ENCODE measurements at places on chromosomes 1 and 21.

DNA sequence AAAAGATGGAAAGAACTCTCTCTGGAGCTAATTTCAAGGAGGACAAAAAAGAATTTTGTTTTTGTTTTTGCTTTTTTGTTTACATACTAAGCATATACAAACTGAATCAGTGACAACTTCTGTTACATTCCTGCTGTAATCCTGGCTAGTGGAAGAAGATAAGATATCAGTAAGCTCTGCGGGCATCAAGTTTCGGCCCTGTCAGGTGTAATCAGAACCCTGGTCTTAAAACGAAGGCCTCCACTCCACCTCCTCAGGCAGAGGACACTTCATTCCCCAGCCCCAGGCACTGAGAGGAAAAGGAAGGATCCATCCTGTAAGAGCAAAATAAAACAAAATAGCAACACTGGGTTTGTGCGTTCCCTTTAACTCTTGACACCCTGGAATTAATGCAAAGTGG lies 88.9 kb upstream of the ARHGAP29 start:
- peak; percentile 19 for DNase-seq

DNA sequence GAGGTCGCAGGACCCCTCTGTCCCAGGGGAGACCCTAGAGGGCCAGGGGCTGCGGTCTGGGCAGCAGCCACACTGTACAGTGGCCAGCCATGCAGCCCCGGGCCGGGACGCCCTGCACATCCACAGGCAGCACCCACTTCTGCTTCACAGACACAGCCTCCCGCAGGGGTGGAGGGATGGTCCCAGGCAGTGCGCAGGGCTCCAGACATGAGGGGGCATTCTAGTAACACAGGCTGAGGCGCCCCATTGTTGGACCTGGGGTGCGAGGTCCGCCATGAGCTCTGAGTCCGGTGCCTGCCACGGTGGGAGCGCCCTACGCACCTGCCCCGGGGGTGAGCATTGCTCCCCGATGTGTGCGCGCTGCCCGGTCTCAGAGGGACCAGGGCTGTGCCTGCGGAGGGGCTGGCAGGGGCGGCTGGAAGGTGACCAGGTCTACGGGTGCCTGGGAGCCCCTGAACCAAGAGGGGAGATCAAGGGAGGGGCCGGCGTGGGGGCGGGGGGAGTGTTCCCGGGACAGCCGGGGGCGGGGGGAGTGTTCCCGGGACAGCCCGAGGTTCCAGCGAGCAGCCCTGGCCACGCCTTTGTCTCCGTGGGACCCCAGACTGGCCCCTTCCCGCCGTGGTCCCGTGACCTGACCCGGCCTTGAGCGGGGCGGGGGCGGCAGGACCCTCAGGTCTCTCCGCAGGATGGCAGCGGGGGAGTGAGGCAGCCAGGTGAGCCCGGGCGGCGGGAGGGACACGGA lies 4.5 kb downstream of the MMEL1 start:
- DNase-seq, result no peak

DNA sequence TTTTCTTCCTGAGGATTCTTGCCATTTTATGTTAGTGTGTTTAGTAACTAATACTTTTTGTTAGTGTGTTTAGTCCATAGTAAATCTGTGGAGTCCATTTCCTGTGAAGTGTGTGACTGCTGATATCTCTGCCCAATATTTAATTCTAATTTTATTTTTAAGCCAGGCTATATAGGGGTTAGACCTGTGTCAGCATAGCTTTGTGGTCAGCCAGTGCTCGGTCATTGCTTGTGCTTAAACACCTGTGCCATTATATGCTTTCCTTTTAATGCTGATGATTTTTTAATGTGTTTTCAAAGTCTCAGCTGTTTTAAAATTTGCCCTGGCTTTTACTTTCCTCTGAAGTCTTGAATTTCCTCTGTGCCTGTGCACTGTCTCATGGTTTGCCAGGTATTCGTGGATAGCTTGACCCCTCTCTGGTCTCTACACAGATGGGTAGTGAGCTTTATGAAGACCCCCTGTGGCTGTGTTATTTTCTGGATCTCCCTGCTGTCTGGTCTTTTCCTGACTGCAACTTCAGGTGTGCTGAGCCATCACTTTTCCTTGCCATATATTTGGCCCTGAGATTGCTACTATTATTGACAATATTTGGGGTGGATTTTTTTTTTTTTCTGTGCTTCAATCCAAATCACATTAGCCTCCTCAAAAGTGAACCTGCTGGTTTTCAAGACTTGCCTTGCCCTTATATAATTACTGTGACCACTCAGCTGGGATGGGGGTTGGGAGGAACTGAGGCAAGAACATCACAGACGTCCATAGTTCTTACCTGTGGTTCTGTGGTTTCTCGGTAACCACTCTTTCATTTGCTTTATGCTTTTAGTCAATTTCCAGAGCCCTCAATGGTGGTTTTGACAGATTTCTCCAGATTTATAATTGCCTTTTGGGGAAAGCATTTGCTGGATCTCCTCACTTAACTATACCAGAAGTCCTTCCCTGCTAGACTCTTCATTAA lies 59.6 kb downstream of the RPS6KC1 start:
- no peak for DNase-seq

DNA sequence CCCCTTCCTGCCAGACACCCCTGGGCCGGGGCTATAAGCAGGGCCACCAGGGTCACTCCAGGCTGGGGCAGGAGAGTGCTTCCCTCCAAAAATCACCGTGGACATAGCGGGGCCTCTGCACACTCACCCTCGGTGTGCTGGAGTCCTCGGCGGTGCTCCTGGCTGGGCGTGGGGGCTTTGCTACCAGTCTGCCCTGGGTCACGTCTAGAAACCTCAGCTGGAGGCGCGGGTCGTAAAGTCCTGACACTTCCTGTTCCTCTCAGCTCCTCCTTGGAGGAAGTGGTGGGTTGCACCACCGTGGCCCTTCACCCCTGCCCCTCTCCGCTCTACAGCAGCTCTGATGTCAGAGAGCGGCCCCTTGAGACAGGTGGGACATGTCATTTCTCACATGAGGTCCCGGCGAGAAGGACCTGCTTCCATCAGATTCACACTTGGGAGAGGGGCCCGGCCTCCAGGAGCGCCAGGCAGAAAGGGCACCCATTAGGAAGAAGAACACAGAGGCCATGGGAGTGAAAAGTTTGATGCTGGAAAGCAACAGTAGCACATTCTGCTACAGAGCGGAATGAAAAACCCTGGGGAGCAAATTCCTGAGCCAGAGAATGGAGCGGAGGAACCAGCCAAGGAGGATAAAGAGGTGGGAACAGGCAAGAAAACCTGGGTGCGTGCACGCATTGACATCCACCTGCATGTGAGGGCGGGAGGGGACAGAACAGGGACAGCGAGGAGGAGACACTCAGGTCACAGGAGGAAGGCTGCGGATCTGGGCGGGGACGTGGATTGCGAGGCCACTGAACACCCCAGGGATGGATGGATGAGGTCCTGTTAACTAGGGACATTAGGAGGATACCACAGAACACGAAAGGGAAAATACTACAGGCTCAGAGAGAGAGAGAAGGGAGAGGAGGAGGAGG lies at the start of gene ITGB2:
ITGB2 (minus strand) TSS at position 206 of the 911 bp plus-strand sequence. CDS start 10,117 bp downstream, outside the sequence.
- DNase-seq, result no peak

GRCh38 chr1:75129983-75130789 lies 4.0 kb upstream of the LHX8 start:
- no peak for DNase-seq

GRCh38 chr1:35931446-35932157 lies 697 bp downstream of the AGO3 start:
- DNase-seq, result no peak

- peak; percentile 71 for DNase-seq
Observed at GRCh38 chr1:164771619-164772361, 212.8 kb downstream of the PBX1 start.

GRCh38 chr1:116309090-116309870 lies 63.8 kb upstream of the ATP1A1 start:
- DNase-seq, result no peak

GRCh38 chr1:14103878-14104430 lies 404.0 kb downstream of the PRDM2 start:
- no peak for DNase-seq

- no peak for DNase-seq
Observed at GRCh38 chr1:38114241-38115026, 67.8 kb upstream of the POU3F1 start.

GRCh38 chr1:79899914-79900313 lies 893.4 kb upstream of the ADGRL4 start:
- peak; percentile 74 for DNase-seq

DNA sequence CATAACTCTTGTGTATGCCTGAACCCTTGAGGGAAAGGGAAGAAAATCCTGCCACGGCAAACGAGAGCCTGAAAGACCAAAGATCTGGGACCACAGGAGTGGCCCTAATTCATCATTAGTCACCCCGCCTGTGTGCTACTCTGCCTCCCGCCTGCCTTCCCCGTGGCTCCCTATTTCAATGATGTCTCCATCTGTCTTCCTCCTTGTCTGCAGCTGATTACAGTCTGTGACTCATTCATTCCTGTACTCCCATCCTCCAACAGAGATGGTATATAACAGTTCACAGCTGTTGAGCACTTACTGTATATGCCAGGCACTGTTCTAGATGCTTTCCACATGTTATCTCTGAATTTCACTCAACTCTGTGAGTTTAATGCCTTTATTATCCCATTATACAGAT lies 96.6 kb downstream of the SEC16B start:
- DNase-seq, result peak; percentile 59

- DNase-seq, result no peak
Observed at GRCh38 chr1:29342351-29342750, 106.0 kb downstream of the PTPRU start.

- DNase-seq, result no peak
Observed at GRCh38 chr1:159927849-159928431, 2.6 kb upstream of the TAGLN2 start.

Measured in RCC 7860 (cell line).